ENCODE measurements at places on chromosomes 3 and 15.

DNA sequence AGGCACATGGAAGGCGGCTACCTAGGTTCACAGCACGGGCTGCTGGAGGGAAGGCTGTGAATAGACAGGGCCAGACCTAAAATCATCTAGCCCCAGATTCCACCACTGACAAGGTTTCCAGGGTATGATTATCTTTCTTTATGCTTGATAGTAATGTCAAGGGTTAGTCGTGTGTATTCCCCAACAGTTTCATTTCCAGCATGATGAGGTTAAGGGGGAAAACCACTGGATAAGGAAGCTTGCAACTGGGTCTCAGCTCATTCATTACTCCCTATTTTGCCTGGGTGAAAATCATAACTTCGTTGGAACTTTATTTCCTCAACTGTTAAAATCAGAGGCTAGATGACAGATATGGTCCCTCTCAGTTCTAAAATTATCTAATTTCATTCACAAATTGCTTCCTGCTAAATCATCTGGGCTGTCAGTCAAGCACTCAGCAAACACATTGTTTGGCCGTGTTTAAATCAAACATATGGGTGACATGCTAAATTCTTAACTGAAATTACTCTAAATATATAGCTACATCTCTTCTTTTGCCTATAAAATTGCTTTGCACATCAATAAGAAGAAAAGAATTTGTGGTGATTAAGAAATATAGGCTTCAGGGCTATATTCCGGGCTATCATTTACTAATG lies 111.7 kb downstream of the CYP19A1 start:
- no peak for DNase-seq

GRCh38 chr15:59116141-59116540 lies 11.2 kb downstream of the CCNB2 start:
- no peak for DNase-seq

DNA sequence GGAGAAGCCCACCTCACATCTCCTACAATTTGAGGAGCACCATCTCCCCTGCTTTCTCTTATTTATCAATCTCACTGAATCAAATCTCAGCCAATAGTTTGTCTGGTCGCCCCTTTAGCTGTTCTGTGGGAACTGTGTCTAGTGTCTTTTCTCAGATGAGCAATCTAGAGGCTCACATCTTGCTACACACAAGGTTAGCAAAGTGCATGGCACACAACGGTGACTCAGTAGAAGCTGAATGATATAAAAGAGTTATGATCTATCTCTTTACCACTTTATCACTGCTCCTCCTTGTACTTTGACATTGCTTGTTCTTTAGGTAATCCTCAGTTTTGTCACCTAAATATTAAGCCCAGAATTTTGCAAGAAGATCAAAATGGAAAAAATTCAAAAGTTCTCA lies 16.8 kb upstream of the COLQ start:
- DNase-seq = no peak

DNA sequence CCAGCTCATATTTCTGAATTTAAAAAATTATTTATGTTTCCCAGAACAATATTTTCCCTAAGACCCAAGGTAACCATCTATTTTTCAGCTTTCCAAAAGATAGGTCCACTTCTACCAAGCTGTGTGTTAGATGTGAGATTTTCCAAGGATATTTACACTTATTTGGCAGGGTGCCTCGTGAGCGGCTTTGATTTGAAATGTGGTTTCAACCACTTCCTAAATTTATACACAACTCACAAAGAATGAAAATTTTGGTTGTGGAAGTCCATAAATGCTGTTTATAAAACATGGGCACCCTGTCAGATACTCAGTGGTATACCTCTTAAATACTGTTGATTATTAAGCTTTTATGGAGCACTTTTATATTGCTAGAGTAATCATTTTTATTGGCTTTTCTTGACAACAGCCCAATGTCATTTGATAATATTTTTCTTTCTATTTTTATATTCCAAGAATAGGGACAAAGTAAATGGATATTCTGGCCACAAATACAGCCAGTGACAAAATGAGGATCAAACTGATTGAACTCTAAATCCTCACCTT lies 57.6 kb downstream of the GAP43 start:
- no peak for DNase-seq

- DNase-seq = no peak
Observed at GRCh38 chr15:33142708-33143107, 51.8 kb downstream of the FMN1 start.

DNA sequence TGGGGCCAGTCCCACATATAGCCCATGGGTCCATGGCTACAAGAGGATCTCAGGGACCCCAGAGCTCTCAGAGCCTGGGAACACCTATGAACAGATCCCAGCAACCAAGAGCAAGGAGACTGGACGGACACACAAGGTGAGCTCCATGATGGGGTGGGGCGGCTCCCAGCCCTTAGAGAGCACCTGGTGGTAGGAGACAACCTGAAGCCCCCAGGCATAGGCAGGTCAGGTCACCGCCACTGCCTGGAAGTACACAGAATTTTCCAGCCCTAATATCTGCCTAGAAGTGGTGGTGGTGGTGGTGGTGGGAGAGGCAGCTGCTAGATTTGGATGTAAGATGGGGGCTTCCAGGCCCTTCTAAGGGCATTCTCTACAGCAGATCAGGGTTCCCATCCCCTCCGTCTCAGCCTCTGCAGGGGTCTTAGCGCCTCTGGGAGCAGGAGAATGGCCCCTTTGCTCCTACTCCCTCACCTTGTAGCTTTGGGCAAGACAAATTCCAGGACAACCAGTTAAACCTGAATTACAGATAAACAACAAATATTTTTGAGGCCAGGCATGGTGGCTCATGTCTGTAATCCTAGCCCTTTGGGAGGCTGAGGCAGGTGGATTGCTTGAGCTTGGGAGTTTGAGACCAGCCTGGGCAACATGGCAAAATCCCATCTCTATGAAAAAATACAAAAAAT lies 9.2 kb downstream of the SH2D7 start:
- no peak for DNase-seq

GRCh38 chr3:112799946-112800345 lies 46.7 kb downstream of the CD200R1L start:
- DNase-seq = no peak

DNA sequence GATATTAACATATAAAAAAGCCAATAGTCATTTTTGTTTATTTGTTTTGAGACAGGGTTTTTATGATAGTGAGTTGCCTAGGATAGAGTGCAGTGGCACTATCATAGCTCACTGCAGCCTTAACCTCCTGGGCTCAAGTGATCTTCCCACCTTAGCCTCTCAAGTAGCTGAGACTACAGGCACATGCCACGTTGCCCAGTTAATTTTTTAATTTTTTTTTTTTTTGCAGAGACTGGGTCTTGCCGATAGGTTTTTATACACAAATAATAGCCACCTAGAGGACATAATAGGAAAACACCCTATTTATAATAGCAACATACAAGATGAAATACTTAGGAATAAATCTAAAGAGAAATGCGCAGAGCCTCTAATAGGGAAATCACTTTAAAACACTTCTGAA lies 13.3 kb downstream of the EIF3J start:
- DNase-seq = no peak

DNA sequence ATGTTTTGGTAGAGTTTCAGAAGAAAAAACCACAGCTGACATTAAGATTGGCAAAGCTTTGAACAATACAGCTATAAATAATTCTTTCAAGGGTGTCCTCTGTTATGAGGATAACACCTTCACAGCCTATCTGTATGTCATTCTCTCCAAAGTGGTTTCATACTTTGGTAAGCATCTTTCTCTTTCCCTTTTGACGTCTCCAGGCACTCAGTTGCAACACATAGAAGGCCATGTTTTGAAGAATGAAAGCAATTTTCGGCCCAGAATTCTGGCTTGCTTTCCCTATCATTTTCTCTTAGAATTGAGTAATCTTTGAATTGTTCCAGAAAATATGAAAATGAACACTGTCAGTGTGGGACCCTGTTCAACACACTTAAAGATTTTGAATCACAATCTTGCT lies 200.0 kb upstream of the CBLB start:
- no peak for DNase-seq

DNA sequence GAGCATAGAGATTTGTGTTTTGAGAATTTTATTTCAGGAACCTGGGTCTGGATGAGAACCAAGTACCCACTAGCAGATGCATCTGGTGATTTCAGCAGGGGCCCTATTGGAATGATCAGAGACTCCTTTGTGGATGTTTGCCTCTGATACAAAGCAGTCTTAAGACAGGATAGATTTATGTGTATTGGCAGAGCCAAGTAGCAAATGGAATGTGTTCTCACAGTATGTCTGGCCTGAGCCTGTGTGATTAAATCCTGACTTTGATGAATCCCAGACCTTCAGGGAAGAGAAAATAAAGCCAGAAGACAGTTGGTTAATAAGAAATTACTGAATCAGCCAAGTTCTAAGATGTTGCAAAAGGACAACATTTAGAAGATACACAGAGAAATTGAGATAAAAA lies 755.5 kb upstream of the SEMA6D start:
- DNase-seq = no peak

- DNase-seq = no peak
Observed at GRCh38 chr3:21414506-21414905, 336.5 kb downstream of the ZNF385D start.

DNA sequence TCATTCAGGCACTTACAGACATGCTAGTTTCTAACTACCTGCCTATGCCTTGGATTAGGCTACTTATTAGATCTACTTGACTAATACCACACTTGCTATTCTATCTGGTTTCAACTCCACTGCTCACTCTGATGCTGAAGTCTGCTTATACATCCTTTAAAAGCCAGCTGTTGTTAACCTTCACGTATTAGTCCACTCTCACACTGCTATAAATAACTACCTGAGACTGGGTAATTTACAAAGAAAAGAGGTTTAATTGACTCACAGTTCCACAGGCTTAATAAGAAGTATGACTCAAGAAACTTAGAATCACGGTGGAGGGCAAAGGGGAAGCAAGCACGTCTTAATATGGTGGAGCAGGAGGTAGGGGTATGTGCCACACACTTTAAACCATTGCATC lies 47.7 kb upstream of the ANKRD28 start:
- no peak for DNase-seq

- no peak for DNase-seq
Observed at GRCh38 chr3:69718866-69719586, 20.2 kb upstream of the MITF start.

DNA sequence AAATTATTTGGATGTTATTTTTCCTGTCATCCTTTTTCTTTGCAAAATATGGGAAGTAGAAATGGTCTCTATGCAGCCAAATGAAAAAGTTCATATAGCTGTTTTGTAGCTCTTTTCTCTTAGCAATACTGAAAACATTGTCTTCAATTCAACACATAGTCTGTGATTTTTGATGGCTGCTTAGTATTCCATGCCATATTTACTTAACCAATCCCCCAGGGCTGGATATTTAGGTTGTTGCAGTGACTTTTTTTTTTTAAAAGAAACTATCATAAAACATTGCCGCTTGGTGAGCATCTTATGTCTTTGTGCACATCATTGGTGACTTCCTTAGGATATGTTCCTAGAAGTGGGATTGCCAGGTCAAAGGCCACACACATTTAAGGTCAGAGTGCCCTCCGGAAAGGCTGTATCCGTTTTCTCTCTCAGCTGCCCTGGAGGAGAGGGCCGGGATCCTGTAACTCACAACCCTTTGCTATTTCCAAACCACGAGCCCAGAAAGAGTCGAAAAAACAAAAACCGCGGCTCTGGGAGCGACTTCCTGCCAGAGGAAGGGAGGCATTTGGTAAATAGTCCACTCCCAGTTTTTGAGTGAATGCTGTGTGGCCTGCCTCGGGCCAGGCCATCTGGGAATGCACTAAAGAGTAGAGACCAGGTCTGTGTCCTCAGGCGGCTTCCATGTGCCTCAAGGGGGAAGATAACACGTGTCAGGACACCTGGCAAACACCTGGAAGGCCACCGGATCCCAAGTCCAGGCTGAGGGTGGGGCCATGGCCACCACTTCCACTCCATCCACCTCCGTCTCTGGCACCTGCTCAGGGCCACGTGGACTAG lies 41.9 kb downstream of the SMAD6 start:
- no peak for DNase-seq

DNA sequence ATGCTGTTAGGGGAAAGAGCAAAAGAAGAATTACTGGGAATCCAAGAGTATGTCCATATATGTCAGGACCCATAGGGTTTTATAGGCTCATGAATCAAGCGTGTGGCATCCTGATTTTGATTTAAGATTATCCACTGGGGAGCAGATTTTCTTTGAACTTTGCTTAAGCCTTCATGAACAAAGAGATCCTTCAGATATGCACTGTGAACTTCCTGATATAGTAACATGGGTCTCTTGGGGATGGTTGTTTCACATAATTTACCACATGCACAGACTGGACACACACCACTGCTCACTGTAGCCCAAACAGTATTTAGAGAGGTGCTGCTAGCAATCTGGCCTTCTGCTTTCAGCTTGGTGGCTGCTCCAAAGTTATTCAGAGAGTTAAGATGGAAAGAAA lies 200.9 kb upstream of the ZPLD1 start:
- no peak for DNase-seq
